ENCODE measurements at places on chromosomes 13 and 19. TPM values are rescaled to one million over a fixed set of nuclear protein-coding genes. Genes with fewer than 3 reads are reported as not detected.

GRCh38 chr13:23899555-23899954 lies 2.3 kb upstream of the C1QTNF9B start:
- H3K27me3 ChIP-seq: peaks cover 39% of the 10 kb centered on the region
- no peaks in the 10 kb centered on the region for H3K4me1 ChIP-seq
- no peak for DNase-seq
- H3K36me3 ChIP-seq: no peaks in the 10 kb centered on the region
- H3K27ac ChIP-seq: no peak overlapping the region
- H3K4me3 ChIP-seq: no peak overlapping the region

- no peak overlapping the region for H3K4me3 ChIP-seq
- H3K36me3 ChIP-seq: no peaks in the 10 kb centered on the region
- DNase-seq: no peak
- no peak overlapping the region for H3K27ac ChIP-seq
- H3K27me3 ChIP-seq: peaks cover 17% of the 10 kb centered on the region
Observed at GRCh38 chr19:5882421-5882968, 12.2 kb upstream of the FUT5 start.

- peaks cover 23% of the 10 kb centered on the region for H3K36me3 ChIP-seq
- H3K27me3 ChIP-seq: no peaks in the 10 kb centered on the region
- H3K4me3 ChIP-seq: no peak overlapping the region
- H3K27ac ChIP-seq: no peak overlapping the region
- no peaks in the 10 kb centered on the region for H3K4me1 ChIP-seq
Observed at GRCh38 chr19:37964109-37964508, 57.1 kb downstream of the SIPA1L3 start.

DNA sequence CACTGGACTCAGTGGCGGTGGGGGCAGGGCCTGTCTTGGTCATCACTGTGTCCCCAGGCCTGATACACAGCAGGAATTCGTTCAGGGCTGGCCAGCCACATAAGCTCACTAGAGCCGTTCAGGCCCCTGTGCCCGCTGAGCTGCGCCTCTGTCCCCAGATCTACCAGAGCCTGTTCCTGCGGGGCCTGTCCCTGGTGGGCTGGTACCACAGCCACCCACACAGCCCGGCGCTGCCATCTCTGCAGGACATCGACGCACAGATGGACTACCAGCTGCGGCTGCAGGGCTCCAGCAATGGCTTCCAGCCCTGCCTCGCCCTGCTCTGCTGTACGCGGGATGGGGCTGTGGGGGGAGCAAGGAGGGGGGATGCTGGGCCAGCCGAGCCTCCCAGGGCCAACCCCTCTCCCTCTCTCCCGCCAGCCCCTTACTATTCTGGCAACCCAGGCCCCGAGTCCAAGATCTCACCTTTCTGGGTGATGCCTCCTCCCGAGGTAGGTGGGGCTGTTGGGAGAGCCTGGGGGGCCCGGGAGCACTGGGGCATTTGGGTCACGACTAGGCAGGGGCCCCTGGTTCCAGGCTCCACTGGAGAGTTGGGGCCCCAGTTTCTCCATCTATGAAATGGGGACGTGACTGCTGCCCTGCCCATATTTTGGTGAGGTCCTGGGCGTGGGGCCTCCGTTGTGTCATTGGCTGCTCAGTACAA lies 13.9 kb downstream of the MPND start:
- no peak overlapping the region for H3K4me3 ChIP-seq
- DNase-seq: no peak
- no peak overlapping the region for H3K27ac ChIP-seq
- H3K36me3 ChIP-seq: peaks cover 2% of the 10 kb centered on the region

GRCh38 chr13:51192348-51192747 lies 29.9 kb upstream of the FAM124A start:
- H3K4me3 ChIP-seq: peak overlapping the region; percentile 1
- H3K27me3 ChIP-seq: peaks cover 15% of the 10 kb centered on the region
- H3K36me3 ChIP-seq: no peaks in the 10 kb centered on the region
- DNase-seq: no peak

DNA sequence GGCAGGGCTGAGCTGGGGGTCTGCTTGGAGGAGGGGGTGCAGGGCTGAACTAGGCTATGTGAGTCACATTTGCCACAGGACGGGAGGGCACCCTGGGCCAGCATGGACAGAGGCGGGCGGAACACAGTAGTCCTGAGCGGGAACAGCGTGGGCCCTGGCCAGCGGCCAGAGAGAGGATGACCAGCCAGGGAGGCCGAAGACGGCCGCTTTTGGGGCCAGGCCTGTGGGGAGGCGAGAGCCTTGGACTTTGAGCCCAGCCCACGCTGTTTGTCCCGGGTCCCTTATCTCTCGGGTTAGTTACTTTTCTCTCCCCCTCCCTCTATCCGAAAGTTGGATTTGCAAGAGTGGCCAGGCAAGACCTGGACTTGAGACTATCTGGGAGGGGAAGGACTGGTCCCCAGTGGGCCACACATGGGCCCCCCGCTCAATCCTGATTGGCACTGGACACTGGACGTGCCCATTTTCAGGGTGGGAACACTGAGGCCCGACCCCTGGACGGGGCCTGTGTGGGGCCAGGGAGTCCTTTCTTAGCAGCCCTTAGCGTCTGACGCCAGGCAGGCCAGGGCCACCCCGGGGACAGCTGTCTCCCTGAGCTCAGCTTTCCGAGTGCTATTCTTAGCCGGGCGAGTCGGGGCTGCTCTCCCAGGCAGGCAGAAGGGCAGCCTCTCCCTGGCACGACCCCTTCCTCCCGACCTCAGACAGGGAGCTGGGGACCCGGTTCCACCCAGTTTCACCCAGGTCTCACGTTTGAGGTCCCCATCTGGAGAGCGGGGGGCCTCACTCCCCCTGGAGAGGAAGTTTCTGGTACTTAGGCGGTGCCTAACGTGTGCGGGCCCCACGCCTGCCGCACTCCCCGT lies 833 bp downstream of the GAMT start:
- H3K4me3 ChIP-seq: peak overlapping the region; percentile 67
- no peaks in the 10 kb centered on the region for H3K36me3 ChIP-seq
- H3K4me1 ChIP-seq: peaks cover 15% of the 10 kb centered on the region
- H3K27me3 ChIP-seq: peaks cover 7% of the 10 kb centered on the region

The LILRA6 gene
- total RNA-seq: not detected

DNA sequence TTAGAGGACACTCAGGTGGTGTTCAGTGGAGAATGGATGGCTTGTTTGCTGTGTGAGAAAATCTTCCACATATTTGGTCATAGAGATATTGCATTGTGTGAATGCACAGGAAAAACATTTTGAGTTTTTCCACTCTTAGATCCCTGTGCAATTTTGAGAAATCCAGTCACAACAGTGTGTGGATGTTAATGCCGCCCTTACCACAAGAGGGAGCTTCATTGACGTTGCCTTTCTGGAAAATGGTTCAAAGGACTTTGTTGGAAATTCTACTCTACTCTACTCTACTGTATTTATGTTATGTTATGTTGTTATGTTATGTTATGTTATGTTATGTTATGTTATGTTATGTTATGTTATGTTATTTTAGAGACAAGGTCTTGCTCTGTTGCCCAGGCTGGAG lies 13.4 kb downstream of the ZNF20 start:
- H3K36me3 ChIP-seq: peaks cover 7% of the 10 kb centered on the region
- no peaks in the 10 kb centered on the region for H3K27me3 ChIP-seq
- no peak overlapping the region for H3K4me3 ChIP-seq
- DNase-seq: no peak

The ZMYM2 gene
- 86.4 TPM for total RNA-seq

The OXGR1 gene
- total RNA-seq: not detected

All from activated T-cell treated with anti-CD3 and anti-CD28 coated beads, Interleukin-2, amount 50 U/mL, for 72 hours (primary cell).